K562 (cell line): ENCODE measurements at places on chromosomes 3 and 15. TPM values are rescaled to one million over a fixed set of nuclear protein-coding genes. Genes with fewer than 3 reads are reported as not detected.

Gene ROPN1
- total RNA-seq: not detected in 2 replicates

Gene ADIPOQ
- 0.04 TPM in 1 of 2 replicates, not detected in the other for total RNA-seq

Gene CEP97
- total RNA-seq: 7.1 and 7.7 TPM in 2 replicates

Gene MCF2L2
- 2.1 and 3.2 TPM in 2 replicates for total RNA-seq

Gene B3GALNT1
- 1.8 and 2.0 TPM in 2 replicates for total RNA-seq

Gene SGO1
- total RNA-seq: 37.4 and 37.7 TPM in 2 replicates

Gene RYK
- total RNA-seq: 13.2 and 13.8 TPM in 2 replicates

Gene ECT2
- total RNA-seq: 38.7 and 40.8 TPM in 2 replicates

Gene GPR27
- total RNA-seq: not detected in 2 replicates

Gene ALDH1L1
- total RNA-seq: 0.60 and 1.5 TPM in 2 replicates

Gene GAP43
- total RNA-seq: 0.11 TPM in 2 replicates
